Endothelial cell of umbilical vein (primary cell): ENCODE measurements at places on chromosomes 5 and 9. TPM values are rescaled to one million over a fixed set of nuclear protein-coding genes. Genes with fewer than 3 reads are reported as not detected.

The NCS1 gene
- 68.3 and 77.4 TPM in 2 replicates for total RNA-seq

DNA sequence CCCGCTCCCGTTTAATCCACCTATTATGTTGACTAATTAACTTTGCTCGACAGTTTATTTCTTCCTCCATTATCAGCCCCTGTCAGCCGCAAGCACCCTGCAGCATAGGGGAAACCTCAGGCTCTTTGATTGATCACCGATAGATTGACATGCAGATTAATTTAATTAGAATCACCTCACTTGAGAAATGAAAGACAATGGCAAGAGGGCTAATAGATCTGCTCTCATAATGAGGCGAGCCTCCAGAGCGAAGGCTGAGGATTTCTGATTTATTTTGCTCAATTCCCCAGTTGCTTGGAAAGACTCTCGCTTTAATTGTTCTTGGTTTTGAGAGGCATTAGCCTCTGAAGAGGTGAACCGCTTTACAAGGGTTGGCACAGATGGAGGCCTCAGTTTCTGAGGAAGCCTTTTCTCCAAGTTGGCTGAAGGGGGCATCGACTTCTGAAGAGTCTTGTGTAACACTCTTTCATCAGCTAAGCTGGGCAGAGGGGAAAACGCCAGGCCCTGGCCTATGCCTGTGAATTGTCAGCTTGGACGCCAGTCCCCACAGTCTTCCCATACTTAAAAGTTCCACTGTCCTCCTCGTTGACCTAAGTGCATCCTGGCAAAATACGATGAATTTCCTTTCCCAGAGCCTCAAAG lies 275.4 kb downstream of the EBF1 start:
- no peak for DNase-seq

The FBXL17 gene
- 8.8 and 13.9 TPM in 2 replicates for total RNA-seq

GRCh38 chr9:89588271-89588879 lies 16.4 kb upstream of the GADD45G start:
- DNase-seq = no peak

DNA sequence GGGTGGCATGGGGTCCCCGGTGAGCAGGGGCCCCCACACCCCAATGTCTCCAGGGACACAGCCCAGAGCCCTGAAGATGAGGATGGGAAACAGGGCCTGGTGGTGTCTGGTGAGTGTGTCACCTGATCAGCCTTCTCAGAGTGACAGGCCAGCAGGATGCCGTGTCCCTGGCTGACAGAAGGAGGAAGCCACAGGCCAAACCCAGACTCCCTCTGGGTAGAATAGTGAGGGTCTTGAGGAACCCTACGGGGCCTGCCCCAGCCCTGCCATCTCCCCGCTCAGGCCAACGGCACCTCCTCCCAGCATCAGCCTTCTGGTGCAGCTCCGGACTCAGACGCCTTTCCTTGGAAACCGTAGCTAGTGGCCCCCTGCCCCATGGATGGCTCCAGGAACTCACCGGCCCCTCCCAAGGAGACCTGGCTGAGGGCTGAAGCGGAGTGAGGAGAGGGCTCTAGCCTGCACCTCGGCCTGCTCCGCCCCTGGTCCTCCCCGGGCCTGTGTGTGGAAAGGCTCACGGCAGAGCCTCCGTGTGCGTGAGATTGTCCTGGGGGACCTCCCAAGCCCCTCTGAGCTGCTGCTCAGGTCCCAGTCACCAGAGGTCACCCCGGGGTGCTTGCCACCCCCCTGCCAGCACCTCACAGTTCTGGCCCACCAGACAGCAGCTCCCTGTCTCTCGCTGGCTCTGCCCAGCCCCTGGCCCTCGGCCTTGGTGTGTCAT lies 6.0 kb downstream of the RALGDS start:
- no peak for DNase-seq

GRCh38 chr5:96940586-96940985 lies 4.7 kb downstream of the LNPEP start:
- DNase-seq = no peak
